COR-L47 (cell line): ENCODE measurements at places on chromosomes 3 and 15.
A peak's percentile ranks its signal among the peaks of the same experiment; 100 is the strongest.

GRCh38 chr3:194761384-194761783 is 75.7 kb downstream of the FAM43A start:
- DNase-seq, result peak; percentile 76

- no peak for DNase-seq
Measured at GRCh38 chr3:464255-464654, 267.7 kb downstream of the CHL1 start.

DNA sequence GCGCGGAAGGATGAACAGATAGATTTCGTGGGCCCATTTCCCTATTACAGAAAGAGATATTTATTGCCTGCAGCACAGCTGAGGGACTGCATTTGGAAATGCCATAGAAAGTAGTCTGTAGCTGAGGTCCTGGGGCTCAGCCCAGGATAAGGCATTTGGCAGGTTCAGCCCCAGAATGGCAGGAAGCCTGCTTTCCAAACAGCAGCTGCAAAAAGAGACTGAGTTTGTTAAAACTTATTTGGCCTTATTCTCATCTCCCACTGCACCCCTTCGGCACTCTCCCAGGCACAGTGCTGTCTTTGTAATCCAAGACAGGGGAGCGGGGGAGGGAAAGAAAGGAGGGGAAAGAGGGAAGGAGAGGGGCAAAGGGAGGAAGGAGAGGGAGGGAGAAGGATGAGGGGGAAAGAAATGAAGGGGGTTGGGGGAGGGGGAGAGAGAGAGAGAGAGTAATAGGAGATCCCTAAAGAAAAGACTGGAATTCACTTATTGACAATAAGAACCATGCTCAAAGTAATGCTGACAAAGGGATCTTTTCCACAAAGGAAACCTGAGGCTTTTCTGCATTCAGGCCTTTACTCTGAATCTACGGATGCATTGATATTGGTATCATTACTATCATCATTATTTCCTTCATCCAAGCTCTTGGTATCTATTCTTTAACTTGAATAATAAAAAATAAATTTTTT is 94.0 kb upstream of the LRRN1 start:
- no peak for DNase-seq

DNA sequence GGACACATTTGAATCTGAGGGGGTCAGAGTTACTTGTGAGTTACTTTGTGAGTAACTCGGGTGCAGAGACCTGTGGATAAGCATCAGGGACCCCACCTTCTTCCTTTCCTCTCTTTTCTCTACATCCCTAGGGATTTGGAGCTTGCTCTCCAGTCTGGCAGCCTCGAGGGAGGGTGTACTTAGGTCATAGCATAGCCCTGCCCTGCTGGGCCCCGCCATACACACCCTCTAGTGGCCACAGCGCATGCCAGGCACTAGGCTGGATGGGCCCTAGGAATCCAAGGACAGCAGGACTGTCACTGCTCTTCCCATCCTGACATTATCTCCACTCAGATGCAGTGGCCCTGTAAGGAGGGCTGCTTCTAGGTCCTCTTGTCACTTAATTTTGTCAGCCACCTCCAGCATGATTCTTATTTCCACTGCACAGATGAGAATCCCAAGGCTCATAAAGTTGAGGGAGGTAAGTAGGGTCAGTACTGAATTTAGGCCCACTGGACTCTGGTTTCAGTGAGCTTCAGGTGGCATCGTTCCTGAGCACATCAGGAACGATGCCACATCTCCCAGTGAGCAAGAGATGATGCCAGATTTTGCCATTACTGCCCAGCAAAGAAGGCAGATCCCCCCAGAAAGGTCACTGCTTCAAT is 3.6 kb upstream of the SMAD6 start:
- DNase-seq, result peak; percentile 59

GRCh38 chr3:144482876-144483275 is 511.3 kb downstream of the DIPK2A start:
- no peak for DNase-seq

DNA sequence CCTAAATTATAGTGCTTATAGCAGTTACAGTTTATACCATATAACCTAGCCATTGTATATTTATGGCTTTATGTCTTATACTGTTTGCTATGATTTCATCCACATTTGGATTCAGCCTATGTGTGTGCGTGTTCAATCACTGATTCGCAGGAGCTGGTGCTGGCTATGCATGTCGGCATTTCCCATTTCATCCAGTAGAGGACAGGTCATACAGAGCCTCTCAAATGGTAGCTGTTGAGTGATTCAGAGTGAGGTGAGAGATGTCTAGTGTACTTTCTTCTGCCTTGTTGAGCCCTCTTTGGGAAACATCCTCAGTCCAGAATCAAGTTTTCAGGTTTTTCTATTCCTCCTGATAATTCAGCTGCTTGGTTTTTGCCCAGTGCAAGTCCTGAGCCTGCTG is 76.1 kb downstream of the FRMD4B start:
- no peak for DNase-seq

DNA sequence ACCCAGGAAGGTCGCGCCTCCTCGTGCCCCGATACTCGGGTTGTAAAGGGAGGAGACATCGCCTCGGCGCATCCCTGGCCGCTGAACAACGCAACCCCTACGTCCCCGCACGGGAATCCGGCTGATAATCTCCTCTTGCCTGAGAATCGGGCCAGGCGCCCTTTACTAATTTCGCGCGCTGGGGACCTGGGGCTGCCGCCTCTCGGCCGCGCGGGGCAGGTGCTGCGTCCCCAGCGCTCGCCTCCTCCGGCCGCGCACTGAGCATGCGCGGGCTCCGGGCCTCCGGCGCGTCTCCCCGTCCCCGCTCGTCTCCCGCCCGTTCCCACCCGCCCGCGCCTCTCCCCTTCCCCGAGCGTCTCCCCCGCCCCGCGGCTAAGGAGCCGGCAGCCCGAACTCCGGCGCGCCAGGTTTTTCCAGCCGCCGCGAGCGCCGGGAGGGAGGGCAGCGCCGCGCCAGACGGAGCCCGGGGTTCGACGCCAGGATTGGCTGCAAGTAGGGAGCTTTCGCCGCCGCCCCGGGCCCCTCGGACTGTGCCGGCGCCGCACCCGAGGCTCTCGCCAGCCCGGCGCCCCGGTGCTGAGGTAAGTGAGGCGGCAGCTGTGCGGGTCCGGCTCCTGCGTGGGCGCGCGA is at the start of gene CNTN4:
CNTN4 (plus strand) TSS at position 469 of the 630 bp plus-strand sequence.
- peak; percentile 77 for DNase-seq

GRCh38 chr3:117719316-117719926 is 1009.8 kb downstream of the TUSC7 start:
- DNase-seq, result peak; percentile 40

DNA sequence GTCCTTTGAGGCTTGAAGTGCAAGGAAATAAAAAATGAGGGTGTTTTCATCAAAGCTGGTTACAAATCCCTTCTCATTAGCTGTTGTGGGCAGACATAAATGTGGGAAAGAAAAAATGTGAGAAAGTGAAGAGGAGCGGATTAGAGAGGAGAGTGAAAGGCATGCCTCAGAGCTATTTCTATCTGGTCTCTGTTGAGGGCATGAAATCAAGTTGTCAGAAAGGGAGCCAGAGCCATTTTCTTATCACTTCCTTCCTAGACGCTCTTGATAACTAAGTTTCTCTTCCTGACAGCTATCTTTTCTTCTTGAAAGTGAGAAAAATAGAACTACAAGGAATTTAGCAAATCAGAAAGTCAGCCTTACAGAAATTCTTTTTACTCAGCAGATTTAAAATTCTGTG is 20.8 kb upstream of the CAPN3 start:
- no peak for DNase-seq

DNA sequence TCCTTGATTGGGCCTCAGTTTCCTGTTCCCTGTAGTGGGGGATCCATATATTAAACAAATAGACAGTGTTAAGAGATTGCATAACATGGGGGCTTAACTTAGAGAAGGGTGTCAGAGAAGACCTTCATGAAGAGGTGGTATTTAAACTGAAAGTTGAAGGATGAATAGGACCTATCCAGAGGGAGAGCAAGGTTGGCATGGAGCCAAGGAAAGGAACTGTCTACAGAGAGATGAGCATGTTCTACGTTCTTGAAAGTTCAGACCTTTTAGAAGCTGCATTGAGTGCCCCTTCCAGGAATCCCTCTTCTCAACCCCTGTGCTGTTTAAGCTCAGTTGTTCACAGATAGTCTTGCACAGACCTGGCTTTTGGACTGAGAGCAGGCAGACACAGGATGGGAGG is 2.4 kb downstream of the HTD2 start:
- DNase-seq, result no peak

DNA sequence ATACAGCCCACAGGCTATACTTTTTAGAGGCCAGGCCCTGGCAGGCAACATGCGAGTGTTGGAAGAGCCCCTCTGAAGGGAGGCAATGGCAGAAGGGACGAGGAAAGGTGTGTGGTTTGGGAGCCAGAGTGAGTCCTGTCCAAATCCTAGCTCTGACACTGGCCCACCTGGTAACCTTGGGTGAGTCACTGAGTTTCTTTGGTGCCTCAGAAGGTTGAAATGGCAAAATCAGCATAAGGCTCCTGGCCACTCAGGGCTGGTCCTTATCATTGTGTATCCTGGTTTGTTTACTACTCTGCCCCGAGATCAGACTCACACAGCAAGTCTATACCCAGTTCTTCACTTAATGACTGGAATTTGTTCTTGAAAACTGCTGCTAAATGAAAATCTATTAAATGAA is 71.4 kb upstream of the TLE3 start:
- no peak for DNase-seq

DNA sequence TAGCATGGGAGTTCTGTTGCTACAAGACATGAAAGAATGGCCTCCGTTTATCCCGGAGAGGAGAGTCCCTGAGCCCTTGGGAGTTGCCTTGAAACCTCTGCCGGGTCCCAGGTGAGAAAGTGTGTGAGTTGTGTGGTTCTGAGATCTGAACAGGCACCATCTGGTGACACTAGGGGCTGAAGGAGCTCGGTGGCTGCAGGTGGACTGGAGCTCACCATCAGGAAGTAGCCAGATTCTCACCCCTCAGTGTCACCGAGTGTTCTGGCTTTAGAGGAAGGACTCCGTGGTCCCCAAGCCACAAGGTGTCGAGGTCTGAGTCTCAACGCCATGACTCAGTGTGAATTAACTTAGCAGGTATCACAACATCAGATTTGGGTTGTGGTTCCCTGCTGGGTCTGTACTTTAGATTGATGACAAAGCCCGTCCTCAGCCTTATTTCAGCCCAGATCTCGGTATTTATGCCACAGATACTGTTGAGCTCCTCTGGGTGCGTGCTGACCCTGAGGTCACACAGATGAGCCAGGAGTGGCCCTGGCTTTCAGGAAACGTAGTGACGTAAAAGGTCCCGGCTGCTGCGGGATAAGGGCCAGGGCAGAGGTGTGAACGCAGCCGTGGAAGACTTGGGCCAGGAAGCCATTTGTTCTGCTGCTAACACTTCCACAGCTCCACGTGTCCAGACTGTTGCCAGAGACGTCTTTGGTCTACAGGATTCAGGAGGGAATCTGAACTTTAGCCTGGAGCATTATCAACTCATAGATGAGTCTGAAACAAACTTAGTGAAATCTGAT is 54.4 kb downstream of the PGPEP1L start:
- no peak for DNase-seq

GRCh38 chr3:118736107-118736506 is 298.5 kb downstream of the IGSF11 start:
- no peak for DNase-seq

- DNase-seq, result no peak
Measured at GRCh38 chr3:100407977-100408532, 6.7 kb downstream of the LNP1 start.

DNA sequence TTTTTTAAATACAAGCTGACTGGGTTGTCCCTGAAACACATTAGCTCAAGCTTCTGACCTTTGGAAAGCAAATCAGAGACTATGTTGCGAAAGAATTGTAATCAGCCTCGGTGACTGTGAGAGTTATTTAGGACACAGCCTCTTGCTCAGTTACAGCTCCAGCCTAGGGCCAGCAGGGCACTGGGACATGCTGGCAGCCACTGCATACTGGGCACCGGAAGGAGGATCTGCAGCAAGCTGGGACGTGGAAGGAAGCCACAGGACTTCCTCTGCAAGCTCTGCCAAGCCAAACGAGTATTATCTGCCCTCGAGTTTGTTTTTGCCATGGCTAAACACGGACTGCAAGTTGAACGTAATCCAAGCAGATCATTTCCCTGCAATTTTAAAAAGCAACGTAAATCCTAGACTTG is 24.4 kb upstream of the COPG1 start:
- peak; percentile 76 for DNase-seq

DNA sequence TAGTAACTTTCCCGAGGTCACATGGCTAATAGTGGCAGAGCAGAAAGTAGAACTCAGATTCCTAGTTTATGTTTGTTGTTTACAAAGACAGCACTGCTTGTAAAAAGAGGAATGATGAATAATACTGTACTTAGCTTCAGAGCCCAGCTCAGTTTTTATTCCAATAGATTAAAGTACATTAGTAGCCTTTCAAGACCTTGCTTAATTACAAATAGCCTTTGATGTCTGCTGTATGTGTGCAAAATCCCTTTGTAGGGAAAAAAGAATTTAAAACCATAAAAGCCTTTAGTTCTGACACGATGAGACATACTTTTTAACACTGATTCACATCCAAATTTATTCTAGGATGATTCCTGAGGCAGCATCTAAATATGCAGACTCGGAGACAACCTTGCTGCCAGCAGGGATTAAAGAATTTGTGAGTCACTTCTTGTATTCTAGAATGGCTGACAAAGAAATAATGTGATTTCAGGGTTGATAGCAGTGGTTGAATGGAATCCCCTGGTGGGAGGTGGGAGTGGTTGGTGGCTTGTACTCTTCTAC is 324.2 kb upstream of the TGFBR2 start:
- DNase-seq, result no peak

GRCh38 chr3:135057996-135058395 is 262.9 kb downstream of the EPHB1 start:
- no peak for DNase-seq
